ENCODE measurements at places on chromosomes 2 and 18.
A peak's percentile ranks its signal among the peaks of the same experiment; 100 is the strongest.

DNA sequence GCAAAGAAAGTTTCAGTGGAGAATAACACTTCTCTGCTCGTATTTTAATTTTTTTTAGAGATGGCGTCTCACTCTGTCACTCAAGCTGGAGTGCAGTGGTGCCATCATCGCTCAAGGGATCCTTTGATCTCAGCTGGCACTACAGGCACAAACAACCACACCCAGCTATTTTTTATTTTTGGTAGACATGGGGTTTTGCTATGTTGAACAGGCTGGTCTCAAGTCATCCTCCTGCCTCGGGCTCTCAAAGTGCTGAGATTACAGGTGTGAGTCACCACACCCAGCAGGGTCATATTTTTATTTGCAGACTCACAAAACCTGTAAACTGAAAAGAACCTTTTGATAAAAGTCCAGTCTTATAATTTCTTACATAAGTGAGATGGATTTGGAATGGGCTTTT, 2.6 kb downstream of the TRAK2 start:
- peak; percentile 16 for DNase-seq

DNA sequence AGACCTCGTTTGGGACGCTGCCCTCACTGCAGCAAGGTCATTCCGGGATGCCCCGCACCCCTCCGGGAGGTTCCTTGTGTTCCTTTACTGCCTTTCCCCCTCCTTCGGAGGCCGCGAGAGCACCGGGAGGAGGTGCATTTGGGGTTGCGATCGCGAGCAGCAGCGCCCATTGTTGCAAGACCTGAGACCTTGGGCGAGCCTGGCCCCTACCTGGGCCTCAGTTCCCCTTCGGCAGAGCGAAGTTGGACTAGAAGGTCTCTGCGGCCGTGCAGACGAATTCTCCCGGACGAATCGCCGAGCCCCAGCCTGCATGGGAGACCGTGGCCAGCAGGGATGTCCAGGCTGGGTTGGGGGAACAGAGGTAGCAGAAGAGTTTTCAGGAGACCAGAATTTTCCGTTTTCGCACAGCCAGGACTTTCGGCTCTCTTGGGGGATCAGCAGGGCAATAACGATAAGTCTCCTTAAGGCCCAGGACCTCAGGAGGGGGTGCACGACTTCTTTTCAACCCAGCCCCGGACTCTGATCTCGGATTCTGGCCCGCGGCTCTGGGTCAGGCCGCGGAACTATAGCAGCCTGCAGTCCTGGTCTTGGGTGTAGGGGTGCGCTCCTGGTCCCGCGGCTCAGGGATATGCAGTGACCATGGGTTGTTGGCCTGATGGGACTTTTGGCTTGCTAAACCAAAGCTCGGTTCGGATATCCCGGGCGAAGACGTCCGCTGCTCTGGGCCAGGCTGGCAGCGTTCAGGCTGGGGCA, 2.8 kb downstream of the GDF7 start:
- no peak for DNase-seq

DNA sequence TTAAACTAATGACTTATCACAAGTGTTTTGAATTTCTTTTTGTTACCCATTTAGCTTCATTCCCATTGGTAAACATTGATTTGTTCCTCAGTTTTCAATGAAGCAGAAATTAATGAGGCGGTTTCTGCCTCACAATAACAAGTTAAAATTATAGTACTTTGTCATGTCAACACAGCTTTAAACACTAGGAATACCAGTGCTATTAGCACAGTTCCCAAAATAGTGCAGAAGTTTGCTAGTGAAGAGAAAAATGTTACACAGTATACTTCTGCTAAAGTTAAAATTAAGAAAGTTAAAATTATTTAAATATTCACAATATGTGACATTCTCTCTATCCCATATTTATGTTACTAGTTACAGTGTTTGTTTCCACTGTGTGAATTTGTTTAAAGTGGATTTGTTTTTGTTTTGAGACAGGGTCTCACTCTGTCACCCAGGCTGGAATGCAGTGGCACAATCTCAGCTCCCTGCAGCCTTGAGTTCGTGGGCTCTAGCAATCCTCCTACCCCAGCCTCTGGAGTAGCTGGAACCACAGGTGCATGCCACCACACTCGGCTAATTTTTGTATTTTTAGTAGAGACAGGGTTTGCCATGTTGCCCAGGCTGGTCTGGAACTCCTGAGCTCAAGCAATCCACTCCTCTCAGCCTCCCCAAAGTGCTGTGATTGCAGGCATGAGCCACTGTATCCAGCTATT, 3.8 kb upstream of the CHN1 start:
- DNase-seq = no peak

GRCh38 chr2:64945973-64946768, 43.0 kb upstream of the SLC1A4 start:
- DNase-seq = peak; percentile 50

DNA sequence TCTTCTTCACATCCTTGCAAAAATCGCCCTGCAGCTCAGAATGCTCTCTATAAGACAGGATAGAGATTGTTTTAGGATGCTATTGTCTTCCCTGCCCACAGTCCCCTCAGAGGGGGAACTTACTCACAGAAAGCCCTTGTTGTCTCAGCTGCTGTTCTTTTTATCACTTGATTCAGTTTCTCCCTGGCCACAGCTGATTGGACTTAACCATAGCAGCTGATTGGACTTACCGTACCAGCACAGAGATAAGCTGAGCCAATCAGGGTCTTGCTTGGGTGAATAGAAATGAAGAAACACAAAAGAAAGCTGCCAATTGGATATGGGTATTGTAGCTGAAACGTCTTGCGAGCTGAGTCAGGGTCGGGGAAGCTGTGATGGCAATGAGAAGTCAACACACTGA, 194.2 kb upstream of the MEX3C start:
- no peak for DNase-seq

DNA sequence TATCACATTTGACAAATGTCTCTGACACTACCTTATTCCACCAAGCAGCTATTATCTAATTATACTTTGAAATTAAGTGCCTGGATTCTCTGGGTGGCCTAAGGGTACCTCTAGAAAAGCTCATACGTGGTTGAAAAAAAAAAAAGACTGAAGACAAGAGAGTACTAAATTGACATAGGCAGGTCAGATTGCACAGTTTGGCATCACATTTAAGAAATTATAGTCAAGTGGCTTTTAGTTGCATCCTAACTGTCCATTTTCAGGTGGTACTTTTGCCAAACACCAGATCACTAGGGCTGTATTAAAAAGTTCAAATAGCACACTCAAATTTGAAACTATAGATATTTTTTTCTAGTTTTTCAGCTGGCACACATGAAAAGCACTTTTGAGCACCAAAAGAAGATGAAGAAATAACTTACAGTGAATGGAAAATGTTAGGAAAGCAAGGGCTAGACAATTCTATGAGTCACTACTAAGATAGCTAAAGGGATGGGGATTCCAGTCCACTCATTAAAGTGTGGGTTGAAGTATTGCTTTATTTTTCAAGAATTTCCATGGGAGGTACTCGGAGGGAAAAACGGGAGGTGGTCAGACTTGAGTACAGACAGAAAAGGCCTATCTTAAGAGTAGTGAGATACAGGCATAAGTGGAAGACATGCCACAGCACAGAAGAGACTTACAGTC, 106.5 kb upstream of the COL5A2 start:
- DNase-seq = peak; percentile 28

DNA sequence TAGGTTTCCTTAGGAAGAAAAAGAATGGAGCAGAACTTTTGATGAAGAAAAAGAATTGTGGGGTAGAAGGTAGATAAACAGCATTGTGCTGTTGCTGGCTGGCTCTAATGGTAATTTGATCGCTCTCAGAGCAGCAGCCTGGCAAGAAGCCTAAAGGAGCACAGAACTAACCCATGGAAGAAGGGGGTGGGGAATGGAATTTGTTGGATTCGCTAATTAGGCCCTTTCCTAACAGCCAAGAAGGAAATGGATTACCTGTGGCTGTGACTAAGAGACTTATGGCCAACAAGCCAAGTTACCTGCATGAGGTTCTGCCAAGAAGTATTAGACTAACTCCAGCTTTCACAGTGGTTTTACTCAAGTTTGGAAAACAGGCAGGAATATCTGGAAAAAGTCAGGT, 210.6 kb downstream of the IKZF2 start:
- no peak for DNase-seq

DNA sequence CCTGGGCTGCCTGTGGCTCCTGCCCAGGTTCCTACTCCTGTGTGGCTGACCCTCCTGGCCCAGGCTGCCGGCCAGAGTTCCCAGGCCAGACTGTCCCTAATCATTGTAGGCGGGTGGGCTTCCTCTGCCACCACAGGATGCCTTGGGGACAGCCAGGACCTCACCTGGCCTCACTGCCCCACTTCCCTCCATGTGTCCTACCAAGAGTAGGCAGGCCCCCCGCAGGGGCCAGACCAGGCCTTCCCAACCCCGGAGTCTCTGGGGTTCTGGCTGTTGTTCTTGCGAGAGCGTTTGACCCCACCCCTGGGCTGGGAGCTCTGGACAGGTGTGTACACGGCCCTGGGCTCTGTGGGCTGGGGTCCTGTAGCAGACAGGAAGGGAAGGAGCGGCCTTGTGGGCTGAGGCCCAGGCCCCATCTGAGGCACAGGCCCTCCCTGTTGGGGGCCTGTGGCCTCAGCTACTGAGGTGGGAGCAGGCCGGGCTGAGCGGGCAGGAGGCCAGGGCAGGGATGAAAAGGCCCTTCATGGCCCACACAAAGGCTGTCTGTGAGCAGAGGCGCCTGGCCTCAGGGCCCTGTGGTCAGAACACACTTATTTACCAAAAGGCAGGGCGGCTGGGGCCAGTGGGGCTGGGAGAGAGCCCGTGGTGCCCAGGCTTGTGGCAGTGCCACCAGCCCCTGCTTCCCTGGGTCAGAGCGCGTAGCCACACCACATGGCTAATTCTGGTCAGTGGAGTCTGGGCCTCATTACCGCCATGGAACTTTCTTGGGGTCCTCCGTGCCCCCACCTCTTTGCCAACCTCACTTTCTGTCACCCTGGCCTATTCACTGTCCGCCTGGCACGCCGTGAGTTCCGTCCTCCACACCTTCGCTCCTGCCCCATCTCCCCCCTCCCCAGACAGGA, 2.0 kb downstream of the SNORC start:
- no peak for DNase-seq

DNA sequence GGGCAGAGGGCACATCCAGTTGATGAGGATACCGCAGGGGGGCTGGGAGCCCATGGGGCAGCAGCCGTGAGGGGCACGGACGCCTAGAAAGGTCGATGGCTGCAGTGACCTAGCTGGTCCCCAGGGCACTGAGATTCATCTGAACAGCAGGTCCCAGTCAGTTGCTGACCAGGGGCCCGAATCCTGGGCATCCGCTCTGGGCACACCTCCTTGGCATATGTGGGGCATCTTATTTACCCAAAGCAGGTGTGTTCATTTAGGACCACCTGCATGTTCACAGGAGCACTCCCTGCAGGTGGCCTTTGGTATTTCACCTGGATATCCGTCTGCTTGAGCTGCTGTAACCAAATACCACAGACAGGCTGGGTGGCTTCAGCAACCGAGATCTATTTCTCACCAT, 72.0 kb upstream of the ODC1 start:
- no peak for DNase-seq

DNA sequence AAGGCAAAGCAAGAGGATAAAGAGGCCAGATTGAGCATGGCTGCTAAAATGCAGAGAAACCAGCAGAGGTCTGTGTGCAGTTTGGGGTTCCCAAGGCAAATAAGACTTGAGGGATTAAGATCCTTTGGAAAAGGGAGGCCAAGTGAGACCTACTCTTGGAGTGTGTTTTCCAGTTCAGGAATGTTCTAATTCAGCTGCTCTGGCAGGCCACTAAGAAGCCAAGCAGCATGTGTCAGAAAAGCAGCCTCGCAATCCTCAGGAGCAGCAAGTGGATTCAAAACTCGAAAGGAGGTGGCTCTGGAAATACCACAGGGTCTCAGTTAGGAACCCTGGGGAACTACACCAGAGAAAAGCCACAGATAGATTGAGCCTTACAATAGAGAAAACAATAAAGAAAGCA, 569.2 kb downstream of the METTL4 start:
- no peak for DNase-seq

- no peak for DNase-seq
These were observed 119.9 kb upstream of the CAB39 start for GRCh38 chr2:230592775-230593174.

DNA sequence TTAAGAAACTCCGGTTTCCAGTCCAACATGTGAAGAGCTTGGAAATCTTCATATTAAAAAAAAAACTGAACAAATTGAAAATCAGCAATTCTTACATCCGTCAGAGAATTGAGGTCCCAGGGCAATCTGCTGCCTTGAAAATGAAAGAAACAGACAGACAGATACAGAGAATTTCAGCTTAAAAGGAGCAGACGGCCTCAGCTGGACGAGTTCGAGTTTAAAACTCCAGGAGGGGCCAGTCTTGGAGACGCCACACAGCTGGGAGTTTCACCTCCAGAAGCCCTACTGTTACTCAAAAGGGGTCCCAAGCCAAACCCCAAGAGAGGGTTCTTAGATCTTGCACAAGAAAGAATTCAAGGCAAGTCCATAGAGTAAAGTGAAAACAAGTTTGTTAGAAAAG, 226.5 kb upstream of the ARL4C start:
- DNase-seq = no peak

DNA sequence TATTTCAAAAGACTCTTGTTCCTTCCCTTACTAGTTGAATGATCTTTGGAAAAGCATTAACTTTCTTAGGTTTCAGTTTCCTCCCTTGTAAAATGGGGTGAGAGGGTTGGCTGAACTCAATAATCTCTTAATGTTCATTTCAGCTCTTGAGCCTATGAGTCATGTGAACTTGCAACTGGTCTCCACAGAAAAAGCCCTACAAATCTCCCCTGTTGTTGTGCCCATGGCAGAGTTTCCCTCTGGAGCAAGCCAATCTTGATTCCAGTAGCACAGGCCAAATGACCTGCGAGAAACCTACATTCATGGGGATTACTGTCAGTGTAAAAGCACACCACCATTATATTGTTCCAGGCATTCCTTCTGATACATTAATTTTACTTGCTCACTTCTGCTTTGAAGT, 388.9 kb downstream of the ALK start:
- no peak for DNase-seq

DNA sequence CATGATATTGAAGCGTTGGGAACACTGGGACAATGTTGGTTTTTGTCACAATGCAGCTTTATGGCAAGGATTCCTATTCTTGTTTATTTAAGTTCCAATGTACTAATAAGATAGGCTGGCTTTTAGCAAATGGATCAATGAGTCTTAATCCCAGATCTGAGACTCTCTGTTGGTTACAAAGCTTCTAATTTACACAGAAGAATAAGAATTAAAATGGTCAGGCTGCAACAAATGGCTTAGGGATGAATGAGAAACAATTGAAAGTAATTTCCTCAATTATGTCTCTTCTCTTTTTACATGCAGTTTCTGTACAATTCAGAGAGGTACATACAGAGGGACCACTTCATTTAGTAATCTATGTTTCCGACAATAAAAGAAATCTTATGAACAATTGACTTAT, 640.4 kb downstream of the NRXN1 start:
- no peak for DNase-seq

DNA sequence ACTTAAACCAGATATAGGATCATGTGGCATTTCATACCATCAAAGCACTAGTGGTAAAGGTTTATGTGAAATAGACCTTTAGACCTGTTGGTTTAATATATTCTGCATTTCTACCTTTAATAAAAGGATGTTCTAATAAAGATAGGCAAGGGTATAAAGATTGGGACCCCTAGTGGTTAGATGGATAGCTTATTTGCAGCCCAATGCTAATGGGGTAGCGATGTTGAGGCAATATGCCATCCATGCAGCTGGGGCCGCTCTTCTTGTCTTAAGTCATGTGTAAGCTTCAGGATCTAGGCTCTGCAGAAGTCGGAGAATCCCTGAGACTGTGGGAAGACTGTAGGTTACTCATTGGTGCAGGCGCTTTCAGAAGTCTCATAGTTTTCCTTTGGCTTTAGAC, 114.9 kb downstream of the ICOS start:
- no peak for DNase-seq

- DNase-seq = peak; percentile 24
These were observed 18.5 kb downstream of the TMEM177 start for GRCh38 chr2:119697290-119698020.

Measured in stimulated activated CD4-positive, alpha-beta T cell treated with anti-CD3 and anti-CD28 coated beads, Interleukin-4, amount 100 ng/mL, for 24 hours (primary cell).